ENCODE measurements at places on chromosomes 2 and 18.

DNA sequence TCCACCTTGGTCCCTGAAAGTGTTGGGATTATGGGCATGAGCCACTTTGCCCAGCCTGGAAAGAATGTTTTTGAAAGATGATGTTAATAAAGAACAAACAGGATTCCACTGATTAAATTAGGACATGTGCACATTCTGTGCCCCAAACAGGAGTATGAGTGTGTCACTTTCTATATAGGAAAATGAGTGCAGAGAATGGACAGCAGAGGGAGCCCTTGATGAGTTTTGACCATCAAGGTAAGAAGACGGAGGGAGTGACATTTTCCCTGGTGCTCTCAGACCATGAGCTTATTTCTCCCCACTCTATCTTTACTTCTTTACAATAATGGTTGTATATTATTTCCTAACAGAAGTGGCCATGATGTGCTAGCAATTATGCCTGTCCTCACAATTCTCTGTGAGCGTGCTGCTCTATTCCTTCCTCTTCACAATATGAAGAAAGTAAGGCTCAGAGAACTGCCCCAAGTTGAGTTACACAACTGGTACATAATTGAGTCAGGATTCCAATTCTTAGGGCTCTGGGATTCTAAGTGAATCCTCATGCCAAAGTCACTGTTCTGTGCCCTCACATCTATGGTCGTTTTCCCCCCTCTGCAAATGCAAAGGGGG lies 20.6 kb downstream of the RPL37A start:
- DNase-seq, result peak; percentile 76

GRCh38 chr2:112187046-112187715 lies 49.0 kb downstream of the FBLN7 start:
- no peak for DNase-seq

DNA sequence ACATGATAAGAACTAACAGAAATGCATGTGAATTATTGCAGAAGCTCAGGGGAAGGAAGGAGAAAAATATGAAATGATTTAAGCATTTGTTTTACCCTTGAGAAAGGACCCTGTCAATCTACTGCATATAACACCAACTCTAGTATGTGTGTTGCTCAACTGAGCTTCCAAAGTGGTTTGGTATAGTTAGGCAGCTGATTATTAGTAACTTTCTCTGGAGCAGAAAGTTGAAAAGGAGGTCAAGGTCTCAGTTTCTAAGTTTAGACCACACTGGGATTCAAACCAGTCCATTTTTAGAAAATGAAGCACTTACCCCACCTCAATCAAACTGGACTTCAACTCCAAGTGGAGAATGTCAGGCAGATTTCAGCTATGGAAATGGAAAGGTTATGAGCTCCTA lies 123.3 kb upstream of the CDC42EP3 start:
- DNase-seq, result peak; percentile 20

GRCh38 chr2:169050476-169051240 lies 18.7 kb upstream of the DHRS9 start:
- DNase-seq, result no peak

- DNase-seq, result no peak
Measured at GRCh38 chr2:100755441-100755840, 64.5 kb upstream of the NPAS2 start.

DNA sequence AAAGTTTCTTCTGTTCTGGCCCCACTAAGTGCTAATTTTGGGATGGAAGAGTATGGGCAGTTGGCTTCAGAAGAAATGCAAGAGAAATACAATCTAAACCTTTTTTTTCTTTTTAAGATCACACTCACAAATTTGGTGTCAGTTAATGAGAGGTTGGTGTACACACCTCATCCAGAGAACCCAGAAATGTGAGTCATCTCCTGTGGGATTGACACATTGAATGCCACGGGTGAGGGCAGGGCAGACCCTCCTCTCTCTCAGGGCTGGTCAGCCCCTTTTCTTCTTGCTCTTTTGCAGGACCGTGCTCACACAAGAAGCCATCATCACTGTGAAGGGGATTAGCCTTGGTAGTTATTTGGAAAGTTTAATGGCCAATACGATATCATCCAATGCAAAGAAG lies 19.2 kb downstream of the PRELID3A start:
- no peak for DNase-seq

GRCh38 chr2:11446733-11447248 lies 19.2 kb downstream of the E2F6 start:
- DNase-seq, result peak; percentile 73

DNA sequence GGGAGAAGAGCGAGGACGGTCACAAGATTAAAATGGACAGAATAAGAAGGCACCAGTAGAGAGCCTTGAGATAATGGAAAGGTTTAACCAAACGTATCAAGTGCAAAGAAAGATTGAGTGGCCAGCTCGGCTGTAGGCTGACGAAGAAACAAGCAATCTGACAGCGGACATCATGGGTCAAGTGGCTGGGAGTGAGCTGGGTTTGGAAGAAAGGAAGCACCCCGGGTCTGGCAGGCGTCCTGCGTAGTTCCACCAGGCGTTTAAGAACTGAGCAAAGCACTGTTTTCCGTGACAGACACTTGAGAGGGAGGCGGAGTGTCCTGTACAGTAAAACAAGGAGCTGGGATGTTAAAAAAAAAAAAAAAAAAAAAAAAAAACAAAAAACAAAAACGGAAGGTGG lies 27.1 kb downstream of the DAPL1 start:
- no peak for DNase-seq

DNA sequence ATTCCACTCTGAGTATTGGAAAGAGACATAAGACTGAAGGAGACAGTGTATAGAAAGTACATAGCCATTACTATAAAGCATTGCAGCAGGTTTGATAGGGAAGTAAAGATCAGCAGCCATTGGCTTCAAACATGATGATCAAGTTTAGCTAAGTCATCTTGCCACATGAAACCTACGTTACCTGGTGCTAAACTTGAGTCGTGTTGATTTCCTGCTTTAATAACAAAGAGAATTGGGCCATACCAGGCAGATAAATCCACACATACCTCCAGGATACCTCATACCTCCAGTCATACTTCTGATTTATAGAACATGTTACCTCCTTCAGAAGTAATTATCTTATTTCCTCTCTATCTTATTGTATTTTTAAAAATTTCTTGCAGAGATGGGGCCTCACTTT lies 10.3 kb upstream of the KYNU start:
- no peak for DNase-seq

DNA sequence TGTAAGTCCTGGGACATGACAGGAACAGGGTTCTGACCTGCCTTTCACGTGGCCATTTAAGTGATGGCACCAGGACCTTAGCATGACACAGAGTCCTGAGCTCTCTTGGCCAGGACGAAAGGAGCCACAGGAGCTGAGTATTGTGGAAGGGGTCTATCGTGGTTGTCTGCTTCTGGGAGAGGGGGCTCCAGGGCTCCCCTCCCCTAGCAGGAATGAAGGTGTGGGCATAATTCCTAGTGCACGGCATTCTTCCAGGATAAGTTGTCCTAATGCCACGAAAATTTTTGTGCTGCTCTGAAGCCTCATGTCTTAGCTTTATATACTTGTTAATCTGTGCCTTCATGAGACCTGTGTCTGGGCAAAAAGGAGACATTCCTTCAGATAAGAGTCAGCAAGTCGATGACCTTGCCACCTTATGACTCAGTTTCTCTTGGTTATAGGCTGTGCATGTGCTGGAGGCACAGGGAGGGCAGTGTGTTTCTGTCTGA lies 17.1 kb downstream of the GATA6 start:
- DNase-seq, result no peak

DNA sequence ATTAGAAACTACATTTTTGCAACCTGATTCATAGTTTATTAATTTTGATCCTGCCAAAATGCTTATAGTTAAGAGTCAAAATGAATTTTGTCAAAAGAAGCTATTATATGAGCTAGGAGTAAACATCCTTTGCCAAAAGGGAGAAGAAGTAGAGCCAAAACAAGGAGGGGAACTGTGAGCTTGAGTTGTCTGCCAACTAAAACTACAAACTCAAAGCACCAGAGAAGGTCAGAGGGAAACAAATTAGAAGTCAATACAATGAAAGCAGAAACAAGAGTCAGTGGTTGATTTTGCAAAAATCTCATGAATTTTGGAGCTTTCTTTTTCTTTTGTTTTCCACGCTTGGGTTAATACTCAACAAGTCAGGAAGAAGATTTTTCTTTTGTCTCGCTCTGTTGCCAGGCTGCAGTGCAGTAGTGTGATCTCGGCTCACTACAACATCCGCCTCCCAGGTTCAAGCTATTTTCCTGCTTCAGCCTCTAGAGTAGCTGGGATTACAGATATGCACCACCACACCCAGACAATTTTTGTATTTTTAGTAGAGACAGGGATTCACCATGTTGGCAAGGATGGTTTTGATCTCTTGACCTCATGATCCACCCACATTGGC lies 508.5 kb downstream of the RIT2 start:
- no peak for DNase-seq

DNA sequence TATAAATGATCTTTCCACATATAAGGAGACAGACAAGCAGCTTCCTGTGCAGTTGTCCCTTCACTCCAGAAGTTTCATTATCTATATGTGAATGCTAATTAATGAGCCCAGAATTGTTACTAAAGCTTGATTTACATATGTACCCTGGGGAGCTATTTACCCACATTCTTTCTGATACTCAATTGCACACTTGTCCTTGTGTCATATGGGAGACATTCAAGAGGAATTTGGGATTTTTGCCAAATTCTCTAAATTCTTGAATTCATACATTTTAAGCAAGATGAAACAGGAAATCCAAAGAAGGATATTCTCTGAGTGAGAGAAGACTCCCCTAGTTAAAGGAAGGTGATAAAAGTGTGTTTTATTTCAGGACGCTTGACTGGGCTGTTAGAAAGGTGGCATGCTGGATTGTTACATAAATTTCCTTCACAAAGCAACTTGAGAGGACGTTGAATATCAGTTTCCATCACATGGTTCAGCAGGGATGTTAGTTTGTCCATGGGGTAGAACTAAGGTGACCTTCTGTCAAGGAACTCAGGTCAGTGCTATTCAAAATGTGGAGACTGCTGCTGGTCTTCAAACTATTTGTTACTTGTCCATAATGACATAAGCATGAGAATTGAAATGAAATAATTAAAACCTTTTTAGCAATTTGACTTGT lies 368.2 kb downstream of the IRS1 start:
- peak; percentile 15 for DNase-seq

DNA sequence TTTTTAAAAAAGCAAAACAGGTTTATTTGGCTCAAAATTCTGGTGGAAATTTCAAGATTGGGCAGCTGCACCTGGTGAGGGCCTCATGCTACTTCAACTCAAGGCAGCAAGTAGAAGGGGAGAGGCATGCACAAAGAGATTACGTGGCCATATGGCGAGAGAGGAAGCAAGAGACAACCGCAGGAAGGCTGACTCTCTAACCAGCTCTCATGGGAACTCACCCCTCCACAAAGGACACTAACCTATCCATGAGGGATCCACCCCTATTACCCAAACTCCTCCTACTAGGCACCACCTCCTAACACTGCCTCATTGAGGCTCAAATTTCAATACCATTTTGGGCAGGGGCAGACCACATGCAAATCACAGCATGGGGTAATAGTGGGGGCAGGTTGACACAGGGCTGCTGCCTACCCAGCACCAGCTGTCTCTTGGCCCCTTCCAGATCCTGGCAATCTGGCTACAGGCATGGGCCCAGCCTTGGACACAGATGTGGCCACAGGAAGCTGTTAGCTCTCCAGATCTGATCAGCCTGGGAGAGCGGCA lies 2.0 kb upstream of the CAPN10 start:
- no peak for DNase-seq

- no peak for DNase-seq
Measured at GRCh38 chr2:168494190-168494711, 38.2 kb downstream of the CERS6 start.

DNA sequence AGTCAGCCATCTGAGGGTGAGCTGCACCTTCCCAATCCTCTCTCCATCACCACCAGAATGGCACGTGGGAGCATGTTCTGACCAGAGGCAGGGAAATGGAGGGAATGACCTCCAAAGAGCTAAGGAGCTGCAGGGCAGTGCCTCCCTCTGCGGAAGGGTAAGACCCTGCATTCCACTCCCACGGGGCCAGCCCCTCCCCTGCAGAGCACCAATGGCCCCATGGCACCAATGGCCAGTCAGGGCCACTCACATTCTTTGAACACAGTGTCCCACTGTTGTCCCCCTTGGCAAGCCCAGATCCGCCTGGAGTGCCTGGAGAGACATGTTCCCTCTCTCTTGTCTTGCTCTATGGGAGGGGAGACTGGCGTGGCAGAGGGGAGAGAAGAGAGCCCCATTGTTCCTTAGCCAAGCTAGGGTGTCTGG lies 164.4 kb downstream of the TNS1 start:
- no peak for DNase-seq

DNA sequence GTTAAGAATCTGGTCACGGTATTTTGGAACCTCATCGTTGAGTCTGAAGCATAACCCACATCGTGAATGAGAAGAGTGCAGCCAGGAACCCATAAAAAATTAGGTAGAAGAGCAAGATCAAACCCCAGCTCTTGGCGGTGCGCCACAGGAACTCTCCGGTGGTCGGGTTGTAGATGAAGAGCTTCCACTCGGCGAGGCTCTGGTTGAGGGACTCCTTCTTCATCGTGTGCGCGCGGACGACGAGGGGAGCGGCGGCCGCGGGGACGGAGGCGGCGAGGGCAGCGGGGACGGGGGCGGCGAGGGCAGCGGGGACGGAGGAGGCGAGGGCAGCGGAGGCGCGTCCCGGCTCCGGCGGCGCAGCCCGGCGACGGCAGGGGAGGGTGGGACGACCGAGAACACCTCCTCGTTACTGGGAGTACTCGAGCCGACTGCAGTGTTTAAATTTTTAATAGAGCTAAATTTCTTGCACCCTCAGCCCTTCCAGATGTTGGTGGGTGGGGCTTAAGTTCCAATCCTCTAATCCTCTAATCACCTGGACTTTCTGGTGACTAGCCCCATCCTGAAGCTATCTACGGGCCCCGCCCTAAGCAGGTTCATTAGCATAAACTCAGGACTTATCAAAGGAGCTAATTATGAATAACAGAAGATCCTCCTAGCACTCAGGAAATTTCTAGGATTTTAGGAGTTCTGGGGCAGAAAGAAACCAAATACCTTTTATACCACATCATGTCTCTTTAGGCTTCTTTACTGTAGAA lies 20.4 kb upstream of the PAPOLG start:
- DNase-seq, result peak; percentile 36

DNA sequence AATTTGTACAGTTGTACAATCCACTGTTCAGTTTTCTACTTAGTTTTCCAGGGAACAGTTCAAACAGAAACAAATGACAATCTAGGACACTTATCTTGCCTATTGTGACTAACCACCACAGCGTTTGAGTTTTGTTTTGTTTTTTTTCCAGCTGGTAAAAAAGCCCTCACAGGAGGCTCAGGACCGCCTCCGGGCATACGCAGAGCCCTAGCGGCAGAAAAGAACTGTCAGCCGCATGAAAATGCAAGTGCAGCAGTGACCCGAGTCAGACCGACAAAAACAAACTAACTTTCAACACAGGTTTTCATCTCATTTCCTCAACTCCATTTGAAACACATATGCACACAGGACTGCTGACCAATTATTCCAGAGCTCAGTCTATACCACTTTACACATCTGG lies 68.6 kb downstream of the STEAP3 start:
- DNase-seq, result no peak

- DNase-seq, result no peak
Measured at GRCh38 chr2:229733611-229734245, 19.4 kb upstream of the DNER start.

DNA sequence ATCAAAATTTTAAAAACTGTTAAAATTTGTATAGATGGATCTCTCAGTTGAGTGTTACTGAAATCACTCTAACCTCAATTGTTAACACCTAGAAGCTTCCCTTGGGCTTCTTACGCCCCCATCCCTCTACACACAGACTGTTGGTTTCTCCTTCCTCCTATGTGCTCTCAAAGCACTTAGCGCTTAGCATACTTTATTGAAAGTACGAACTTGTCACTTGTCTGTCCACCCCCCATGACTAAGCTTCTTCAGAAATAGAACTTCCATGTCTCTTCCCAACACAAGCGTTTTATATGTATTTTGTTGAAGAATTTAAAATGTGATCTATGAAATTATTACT lies 441 bp downstream of the MPHOSPH10 start:
- DNase-seq, result no peak

All from GM03348 (cell line).